SIG-M5 (cell line): ENCODE measurements at places on chromosomes 2 and 18.

DNA sequence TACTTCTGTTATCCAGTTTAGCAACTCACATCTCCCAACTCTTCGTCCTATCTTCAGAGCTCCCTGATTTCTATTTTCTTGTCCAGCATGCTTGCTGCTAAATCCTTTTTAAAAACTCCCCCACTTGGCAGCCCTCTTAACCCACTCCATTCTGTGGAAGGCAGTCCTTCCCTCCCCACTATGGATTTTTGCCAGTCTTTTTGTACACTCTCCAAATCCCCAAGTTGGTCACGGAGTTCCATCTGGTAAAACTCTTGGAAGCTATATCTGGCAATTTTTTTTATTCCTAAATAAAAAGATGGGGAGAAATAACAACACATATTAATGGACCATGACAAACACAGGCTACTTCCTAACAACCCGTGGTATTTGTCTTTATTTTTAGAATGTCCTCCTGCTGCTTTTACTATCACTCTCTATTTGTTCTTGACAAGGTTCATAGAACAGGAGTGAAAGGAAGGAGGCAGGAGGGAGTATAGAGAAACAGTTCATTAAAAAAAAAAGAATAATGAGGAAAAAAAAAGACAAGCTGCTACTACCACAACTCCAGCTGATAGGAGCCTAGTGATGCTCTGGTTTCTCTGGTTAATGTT, 120.0 kb upstream of the THSD7B start:
- no peak for DNase-seq

DNA sequence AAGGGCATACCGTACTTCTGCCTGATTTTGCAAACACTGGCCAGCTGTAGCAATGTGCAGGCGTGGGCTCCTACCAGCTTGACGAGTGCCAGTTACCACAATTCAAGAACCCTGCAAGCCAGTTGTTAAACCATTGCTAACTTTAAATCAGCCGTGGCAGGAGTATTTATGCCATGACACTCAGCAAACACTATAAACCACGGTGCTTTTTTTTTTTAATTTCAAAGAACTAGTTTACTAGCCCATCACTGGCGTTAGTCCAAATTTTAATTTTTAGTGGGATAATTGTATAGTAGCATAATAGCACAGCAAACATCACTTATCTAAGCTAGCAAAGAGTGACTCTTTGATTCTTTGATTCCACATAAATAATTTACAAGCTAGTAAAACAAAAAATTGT, 111.1 kb downstream of the COL4A4 start:
- no peak for DNase-seq

DNA sequence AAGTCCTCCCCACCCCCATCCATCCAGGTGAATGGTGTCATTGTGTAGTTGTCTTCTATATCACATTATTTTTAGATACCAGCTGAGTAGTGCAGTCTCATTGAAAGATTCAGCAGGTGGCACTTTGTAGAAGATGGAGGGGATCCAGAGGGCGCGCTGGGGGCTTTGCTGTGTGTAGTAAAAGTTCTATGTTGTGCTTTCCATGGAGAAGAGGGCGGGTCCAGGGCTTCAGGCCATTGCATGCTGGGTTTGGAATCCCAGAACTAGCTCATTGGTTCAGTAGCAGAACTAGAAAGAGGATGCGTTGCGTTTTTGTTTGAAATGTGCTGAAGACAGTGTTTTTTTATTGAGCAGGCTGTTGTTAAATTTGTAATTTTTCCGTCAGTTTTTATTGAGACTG, 120.0 kb downstream of the MAP4K4 start:
- no peak for DNase-seq

DNA sequence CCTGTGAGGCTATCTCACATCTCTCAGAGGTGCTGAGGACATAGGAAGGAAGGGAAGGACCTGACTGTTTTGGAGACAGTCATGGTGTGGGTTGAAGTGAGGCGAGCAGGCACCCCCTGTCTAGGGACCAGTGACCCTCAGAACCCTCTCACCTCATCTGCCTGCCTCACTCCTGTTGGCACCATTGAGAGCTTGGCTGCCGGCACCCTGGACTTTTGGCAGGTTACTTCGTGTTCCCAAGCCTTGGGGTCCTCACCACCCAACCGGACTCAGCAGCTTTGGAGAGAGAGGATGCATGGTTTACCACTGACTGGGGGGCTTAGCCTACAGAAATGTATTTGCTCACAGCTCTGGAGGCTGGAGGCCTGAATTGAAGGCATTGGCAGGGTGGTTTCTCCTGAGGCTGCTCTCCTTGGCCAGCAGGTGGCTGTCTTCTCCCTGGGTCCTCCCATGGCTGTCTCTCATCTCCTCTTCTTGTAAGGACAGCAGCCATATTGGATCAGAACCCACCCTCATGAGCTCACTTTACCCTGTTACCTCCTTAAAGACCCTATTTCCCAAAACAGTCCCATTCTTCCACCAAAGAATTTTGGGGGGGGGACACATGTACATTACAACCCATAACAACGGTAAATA, 142.0 kb downstream of the TSN start:
- no peak for DNase-seq

- no peak for DNase-seq
Measured at GRCh38 chr2:171307560-171307959, 126.2 kb downstream of the METTL8 start.

- no peak for DNase-seq
Measured at GRCh38 chr18:63848159-63848558, 39.3 kb upstream of the SERPINB2 start.

GRCh38 chr2:57936216-57936615, 110.4 kb upstream of the VRK2 start:
- no peak for DNase-seq

DNA sequence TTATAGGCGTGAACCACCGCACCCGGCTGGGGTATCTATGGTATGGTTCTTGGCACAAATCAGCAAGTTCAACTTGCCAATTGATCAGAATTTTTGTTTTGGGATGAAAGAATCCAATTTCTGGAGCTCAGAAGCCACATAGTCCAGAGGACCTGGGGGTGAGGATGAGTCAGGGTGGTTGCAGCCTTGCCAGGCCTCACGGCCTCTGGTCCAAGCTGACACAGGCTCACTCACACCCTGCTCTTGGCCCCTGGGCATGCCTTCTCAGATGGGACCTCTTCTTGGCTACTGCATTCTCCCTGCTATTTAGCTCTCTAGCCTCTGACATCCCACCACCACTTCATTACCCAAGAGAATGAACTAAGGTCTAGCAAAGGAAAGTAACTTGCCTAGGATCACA, 16.3 kb downstream of the CAPG start:
- no peak for DNase-seq

DNA sequence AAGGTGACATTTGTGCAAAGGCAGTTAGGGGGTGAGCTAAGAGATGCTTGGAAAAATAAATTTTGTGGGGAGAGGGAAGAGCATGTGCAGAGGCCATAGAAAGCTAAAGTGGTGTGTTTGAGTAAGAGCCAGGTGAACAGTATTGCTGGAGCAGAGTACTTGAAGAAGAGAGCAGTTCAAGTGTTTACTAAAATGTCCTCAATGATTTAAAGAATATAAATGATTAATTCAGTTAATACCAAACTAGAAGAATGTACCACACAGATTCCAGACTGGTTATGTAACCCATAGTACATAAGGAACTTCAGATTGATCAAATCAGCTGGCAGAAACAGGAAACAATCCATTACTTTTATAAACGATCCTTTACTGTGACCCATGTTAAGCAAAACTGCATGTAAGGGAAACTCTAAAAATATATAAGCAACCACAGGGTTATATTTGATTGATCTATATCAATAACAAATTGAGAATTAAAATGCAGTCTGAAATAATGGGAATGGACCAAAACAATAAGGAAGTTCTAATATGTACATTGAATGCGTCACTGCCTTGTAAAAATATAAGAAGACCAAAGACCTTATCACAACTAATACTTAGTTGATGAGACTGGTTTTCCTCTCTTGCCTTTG, 76.9 kb downstream of the LDAH start:
- DNase-seq, result no peak

- no peak for DNase-seq
Measured at GRCh38 chr2:174495365-174496012, 8.7 kb upstream of the GPR155 start.

DNA sequence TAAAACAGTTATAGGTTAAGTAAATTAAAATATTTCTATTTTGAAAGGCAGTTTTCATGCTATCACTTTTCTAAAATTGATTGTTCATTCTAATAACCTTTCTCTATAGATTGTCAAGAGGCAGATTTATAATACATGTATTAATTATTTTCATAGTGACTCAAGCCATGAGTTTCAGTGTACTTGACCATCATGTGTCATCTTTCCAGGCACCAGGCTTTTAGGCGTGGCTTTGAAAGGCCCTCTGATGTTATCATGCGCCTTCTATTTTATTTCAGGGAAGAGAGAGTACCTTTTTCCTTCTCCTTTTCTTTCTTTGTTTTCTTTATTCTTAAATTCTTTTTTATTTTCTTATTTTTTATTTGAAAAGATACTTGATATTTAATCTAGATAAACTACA, 128.3 kb upstream of the ETAA1 start:
- no peak for DNase-seq

GRCh38 chr2:159936471-159936870, 125.9 kb downstream of the PLA2R1 start:
- DNase-seq, result no peak

GRCh38 chr2:203928849-203929248, 7.7 kb upstream of the ICOS start:
- DNase-seq, result no peak

- no peak for DNase-seq
Measured at GRCh38 chr2:119049968-119050704, 108.1 kb downstream of the MARCO start.

DNA sequence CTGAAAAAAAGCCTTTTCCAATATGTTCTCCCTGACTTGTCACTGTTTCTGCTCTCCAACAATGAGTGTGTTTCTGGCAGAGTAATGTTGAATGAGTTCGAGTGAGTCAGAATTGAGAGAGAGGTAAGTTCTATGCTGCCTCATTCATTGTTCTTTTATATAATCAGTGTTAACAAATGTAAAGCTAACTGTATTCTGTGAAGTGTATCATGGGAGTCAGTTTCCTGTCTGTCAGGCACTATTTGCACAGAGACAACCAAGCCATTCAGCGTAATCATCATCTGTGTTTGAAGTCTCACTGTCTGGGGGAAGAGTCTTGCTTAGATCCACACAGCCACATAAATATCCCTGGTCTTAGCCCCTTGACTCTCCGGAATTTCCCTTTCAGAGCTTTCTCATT, 22.0 kb upstream of the UPP2 start:
- no peak for DNase-seq

DNA sequence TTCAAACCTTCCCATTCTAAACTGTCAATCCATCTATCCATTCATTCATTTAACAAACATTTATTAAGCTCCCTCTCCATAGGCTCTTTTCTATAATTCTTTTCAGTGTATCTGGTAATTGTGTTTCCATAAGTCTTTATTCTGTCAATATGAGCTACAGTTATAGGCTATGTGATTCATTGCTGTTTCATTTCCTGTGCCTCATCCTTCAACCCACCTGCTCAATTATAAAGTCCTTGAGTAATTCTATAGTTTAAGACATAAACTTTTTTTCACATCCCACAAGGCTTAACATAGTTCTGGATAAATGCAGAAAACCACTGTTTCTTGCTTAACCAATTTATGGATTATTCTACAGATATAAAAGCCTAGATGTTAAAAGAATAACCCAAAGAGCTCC, 84.2 kb upstream of the PIK3C3 start:
- no peak for DNase-seq

DNA sequence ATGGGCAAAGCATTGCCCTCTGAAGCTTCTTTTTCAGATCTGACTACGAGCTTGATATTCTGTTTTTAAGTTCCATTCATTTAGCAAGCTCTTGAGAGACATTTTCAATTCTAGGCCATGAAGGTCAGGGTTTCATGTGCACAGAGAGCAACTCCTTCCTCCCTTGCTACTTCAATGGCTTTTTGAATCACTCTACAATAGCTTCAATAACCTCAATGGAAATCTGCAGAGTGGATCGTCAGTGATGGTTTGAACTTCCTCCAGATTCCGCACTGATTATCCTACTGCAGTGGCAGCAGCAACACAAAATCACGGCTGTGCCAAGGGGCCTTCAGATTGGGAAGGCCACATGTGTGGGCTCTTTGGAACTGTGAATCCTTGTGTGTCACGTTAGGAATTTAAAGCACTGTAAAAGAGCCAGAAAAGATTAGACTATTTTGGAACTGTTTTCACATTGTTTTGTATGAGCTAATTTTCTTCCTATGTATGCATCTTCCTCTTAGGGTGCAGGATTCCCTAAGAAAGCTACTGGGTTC, 88.4 kb upstream of the MGAT4A start:
- no peak for DNase-seq

DNA sequence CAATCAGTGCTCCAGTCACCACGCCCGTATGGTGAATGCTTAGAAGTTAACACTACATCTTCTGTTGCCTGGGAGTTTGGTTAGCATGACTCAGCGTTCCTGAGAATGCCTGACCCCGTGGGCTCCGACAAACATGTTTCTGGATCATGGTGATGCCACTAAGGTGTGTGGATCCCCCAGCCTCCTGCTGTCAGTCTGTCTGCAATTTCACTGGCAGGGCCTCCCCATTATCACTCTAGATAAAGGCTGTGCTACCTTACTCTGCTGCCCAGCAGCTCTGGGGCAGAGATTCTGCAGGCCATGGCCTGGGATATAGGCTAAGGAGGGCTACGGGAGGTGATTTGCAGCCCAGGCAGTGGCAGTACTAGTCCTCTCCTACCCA, 66.0 kb downstream of the STPG4 start:
- DNase-seq, result no peak

GRCh38 chr2:113762377-113763118, 6.1 kb upstream of the SLC35F5 start:
- DNase-seq, result no peak

- no peak for DNase-seq
Measured at GRCh38 chr2:24110660-24111303, 12.4 kb downstream of the PFN4 start.

GRCh38 chr18:47756364-47757016, 174.0 kb downstream of the SMAD2 start:
- no peak for DNase-seq

DNA sequence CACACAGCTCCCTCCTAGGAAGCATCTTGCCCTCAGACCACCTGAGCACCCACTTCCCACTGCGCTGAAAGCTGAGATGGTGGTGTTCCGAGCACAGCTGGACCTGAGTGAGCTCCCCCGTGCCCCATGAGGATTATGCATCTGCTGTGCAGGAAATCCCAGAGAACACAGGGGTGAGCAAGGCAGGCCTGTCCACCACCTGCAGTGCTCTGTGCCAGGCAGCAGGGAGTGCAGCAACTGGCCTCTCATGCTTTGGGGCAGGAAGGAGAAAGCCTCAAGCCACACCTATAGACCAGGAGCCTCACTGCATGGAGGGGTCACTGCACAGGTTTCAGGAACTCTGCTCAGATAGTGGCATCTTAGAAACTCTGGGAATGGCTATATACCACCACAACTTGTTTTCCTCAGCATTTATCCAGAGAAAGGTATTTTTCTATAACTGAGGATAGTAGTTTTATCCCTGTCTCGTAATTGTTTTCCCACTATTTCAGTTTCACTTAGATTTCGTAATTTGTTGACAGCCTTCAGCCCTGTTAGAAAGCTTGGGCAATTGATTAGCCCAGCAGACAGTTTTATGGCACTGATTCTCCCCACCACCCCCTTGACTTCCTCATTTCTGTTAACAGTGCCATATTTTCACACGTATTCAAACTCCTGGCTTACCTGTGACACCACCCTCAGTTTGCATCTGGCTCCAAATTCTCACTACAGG, 144.3 kb upstream of the DAPL1 start:
- no peak for DNase-seq
